ENCODE measurements at places on chromosomes 4 and X.

DNA sequence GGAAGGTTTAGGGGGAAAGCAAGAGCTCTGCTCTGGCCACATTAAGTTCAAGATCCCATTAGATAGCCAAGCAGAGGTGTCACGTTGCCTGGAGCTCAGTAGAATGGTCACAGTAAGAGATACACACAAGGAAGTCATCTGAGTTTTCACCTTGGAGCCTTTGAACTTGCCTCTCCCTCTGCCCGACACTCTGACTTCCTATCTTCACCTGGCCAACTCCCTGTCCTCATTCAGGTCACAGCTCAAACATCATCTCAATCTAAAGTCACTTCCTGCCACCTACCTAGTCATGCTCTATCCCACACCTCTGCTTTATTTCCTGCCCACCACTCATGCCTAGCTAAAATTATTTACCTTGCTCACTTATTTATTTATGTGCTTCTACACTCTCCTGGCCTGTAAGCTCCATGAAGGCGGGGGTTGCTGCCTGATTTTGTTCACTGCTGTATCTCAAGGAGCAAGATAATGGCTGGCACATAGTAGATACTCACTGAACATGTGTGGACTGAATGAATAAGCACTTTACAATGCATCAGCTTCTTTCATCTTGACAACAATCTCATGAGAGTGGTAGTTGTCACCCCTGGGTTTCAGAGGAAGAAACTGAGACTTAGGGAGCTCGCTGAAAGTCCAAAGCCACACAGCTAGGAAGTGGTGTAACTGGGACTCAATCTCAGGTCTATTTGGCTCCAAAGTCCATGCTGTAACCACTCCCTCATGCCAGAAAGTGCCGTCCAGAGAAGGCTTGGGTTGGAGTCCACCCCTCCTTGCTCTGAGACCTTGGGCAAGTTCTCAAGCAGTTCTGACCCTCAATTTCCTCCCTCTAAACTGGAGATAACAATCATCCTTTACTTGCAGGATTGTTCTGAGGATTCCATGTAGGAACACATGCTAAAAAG is 40.3 kb downstream of the EFNB1 start:
- DNase-seq, result no peak

GRCh38 chr4:20883231-20883630 is 183.0 kb downstream of the PACRGL start:
- DNase-seq, result no peak

- DNase-seq, result no peak
Observed at GRCh38 chr4:76680952-76681351, 217.0 kb downstream of the SOWAHB start.

DNA sequence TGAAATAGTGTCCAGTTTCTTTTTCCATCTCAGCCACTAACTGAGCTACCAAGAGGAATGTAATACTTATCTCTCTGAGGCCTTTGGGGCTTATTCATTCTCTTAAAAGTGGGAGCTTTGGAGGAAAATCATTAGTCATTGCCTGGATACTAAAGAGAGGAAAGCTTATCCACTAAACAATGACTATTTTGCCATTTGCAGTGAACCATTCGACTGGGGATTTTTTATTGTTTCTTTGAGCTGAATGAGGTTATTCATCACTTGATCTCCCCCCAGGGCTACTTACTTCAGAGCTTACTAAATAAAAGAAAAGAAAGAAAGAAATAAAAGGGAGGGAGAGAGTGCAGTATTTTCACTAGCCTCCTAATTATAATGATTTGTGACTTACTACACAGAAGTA is 1329.5 kb upstream of the TENM3 start:
- DNase-seq, result no peak

DNA sequence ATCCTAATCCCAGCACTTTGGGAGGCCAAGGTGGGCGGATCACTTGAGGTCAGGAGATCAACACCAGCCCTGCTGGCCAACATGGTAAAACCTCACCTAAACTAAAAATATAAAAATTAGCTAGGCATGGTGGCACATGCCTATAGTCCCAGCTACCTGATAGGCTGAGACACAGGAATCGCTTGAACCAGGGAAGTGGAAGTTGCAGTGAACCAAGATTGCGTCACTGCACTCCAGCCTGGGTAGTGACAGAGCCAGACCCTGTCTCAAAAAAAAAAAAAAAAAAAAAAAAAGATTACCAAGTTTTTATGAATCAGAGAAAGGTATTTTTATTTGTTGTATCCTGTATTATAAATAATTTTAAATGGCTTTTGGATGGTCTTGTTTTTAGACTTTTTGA is 15.1 kb downstream of the TRAPPC11 start:
- DNase-seq, result no peak

DNA sequence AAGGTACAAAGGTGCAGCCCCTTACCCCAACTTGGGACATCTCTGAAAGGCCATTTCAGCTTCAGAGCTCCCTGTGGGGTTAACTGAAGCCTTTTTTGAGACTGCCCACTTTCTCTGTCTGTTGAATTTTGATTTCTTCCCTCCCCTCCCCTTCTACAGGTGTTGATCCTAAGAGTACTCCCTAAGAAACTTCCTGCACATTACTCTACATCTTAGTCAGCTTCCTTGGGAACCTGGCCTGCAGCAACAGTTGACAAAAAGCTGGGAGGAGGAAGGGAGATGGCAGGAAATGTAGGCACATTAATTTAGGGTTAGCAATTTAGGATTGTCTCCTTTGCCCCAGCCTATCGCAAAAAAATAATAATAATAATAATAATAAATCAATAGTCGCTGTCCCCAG is 1.2 kb upstream of the IDS start:
- no peak for DNase-seq

- DNase-seq, result no peak
Observed at GRCh38 chr4:152294331-152294730, 241.6 kb downstream of the FBXW7 start.

- DNase-seq, result no peak
Observed at GRCh38 chr4:16820329-16820728, 78.1 kb downstream of the LDB2 start.

- DNase-seq, result no peak
Observed at GRCh38 chr4:150867148-150867547, 147.9 kb downstream of the LRBA start.

- DNase-seq, result no peak
Observed at GRCh38 chr4:163474027-163474426, 473 bp upstream of the TKTL2 start.

- DNase-seq, result peak; percentile 18
Observed at GRCh38 chr4:17577665-17578481, 875 bp downstream of the LAP3 start.

DNA sequence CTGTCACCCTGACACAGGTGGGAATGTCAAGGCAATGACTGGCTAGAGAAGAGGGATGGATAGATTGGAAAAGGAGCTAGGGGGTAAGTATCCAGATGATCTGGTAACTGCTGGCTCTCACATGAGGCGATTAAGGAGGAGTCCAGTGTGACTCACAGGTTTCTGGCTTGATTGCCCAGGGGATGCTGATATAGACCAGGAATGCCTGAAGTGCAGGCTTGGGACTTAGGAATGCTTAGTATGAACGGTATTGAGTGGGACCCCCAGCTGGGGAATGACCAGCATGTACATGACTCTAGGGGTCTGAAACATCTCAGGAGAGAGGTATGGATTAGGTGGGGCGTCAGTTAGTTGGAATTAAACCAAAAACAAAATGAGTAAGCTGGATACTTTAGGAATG is 65.8 kb upstream of the PRPS1 start:
- no peak for DNase-seq

GRCh38 chr4:10321931-10322330 is 135.3 kb downstream of the ZNF518B start:
- no peak for DNase-seq

GRCh38 chrX:28697732-28698131 is 110.5 kb downstream of the IL1RAPL1 start:
- DNase-seq, result no peak

GRCh38 chr4:142600952-142601351 is 245.1 kb downstream of the INPP4B start:
- no peak for DNase-seq

DNA sequence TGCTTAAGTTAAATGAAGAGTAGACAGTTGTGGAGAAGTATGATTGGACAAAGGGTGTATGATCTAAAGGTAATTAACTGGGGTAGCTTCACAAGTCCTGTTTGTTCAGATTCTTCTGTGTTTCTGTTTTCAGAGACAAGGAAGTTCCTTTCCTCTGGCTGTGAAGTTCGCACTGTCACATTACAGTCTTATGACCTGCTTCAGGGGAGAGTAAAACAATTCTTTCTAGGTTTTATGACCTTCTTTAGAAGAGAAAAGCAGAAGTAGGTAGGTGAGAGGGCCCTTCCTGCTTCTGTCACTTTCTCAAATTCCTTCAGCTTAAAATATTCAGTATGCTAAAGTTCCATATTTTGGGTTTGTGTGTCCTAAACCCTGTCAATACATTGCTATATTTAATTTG is 211.9 kb downstream of the SOX3 start:
- DNase-seq, result no peak

GRCh38 chr4:147244786-147245185 is 236.1 kb upstream of the EDNRA start:
- DNase-seq, result no peak

- no peak for DNase-seq
Observed at GRCh38 chr4:19014594-19014993, 993.0 kb upstream of the LCORL start.

DNA sequence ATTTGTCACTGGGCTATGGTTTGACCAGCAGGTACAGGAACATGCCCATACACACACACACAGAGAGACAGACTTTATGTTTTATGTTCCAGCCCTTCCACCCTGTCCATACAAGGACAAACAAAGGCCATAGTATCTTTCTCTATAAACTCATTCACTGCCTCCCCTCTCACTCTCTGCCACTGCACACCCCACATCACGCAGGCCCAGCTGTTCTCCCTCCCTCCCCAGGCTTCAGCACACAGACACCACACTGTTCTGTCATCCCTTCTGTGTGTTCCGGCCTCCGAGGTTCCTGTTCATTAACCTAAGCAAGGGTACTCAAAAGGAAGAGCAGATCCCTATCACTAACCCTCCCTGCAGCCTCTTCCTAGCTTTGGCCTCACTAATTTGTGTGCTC is 17.8 kb downstream of the LAS1L start:
- DNase-seq, result no peak

GRCh38 chr4:137359691-137360315 is 172.5 kb downstream of the PCDH18 start:
- no peak for DNase-seq

- DNase-seq, result no peak
Observed at GRCh38 chr4:185950891-185951290, 118.1 kb upstream of the TLR3 start.

- no peak for DNase-seq
Observed at GRCh38 chr4:87046121-87046551, 111.3 kb downstream of the AFF1 start.

- no peak for DNase-seq
Observed at GRCh38 chrX:132208422-132208821, 10.8 kb downstream of the RAP2C start.

DNA sequence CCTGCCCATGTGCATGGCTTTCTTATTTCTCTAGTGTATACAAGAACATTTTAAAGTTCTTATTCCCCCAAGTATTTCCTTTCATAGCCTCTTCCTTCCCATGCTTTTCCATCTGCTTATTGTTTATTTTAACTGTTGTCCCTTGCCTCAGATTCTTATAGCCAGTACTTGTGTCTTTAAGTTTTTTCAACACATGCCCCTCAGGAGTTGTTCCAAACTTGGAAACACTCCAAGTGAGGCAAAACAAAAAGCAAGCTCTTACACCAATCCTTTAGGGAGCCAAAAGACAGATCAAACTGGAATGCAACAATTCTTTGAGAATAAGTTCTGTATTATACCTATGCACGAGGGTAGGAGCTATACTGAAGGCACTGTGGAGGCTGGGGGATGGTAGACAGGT is 222.0 kb upstream of the STK26 start:
- no peak for DNase-seq

DNA sequence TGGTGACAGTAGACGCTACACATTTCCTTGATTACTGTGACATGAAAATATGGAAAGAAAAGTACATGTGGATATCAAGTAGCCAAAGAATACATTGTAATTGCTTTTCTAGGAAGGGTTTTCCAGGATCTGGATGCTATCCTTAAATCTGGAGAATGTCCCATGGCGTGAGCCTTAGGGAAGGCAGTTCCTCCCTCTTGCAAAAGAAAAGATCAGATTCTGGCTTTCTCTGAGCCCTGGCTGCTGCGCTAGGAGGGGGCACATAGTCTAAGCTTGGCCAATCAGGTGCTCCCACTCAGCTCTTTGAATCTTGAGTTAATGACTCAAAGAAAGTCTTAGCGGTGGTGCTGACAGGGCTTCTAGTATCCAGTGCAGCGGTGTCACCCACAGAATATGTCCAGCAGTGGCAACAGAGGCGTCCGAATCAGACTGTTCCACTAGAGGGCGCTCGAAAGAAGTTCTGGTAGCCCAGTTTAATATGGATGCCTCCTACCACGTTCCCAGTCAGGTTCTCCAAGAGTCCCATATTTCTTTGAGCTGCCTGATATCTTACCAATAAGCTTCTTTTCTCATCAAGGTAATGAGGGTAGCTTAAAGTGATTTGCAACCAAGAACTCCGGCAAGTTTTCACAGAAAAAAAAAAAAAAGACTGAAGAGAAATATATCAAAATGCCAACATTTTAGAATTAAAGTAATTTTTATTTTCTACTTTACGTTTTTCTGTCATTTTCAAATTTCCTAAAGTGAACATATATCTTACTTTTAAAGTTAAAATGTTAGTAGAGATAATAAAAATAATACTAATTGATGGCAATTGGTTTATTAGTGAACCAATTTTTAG is 213.4 kb upstream of the S100G start:
- DNase-seq, result peak; percentile 22

GRCh38 chr4:122152711-122153226 is 638 bp downstream of the BLTP1 start:
- DNase-seq, result no peak

GRCh38 chr4:6764976-6765620 is 17.4 kb upstream of the KIAA0232 start:
- DNase-seq, result no peak

DNA sequence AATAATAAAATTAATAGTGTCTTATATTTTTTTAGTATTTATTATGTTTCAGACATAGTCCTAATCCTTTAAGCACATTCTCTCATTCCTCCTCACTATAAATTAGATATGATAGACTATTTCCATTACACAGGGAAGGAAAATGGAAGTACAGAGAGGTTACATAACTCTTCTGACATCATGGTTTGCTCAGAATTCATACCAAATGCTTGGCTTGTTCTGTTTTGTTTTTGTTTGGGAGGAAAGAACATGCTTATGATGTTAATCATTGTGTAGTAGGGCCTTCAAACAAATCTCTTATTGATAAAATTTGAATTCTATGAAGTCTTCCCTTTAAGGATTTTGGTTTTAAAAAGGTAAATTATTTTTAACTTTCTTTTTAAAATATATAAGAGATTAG is 59.5 kb downstream of the RXFP1 start:
- no peak for DNase-seq

GRCh38 chr4:40489961-40490360 is 139.7 kb downstream of the RBM47 start:
- DNase-seq, result no peak

- DNase-seq, result no peak
Observed at GRCh38 chr4:64625438-64625837, 216.2 kb upstream of the TECRL start.

DNA sequence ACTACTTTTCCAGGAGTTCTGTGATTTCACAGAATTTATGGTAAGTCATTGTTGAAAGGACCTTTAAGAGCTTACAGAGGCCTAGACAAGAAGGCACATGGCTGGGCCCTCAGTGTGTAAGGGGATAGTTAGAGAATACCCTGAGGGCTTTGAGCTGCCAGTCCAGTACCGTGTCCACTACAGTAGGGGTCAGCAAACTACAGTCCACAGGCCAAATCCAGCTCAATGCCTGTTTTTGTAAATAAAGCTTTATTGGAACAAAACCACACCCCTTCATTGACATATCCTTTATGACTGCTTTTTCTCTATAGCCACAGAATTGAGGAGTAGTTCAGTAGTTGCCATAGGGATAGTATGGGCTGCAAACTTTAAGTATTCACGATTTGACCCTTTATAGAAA is 176.2 kb downstream of the MID1 start:
- DNase-seq, result no peak
